CD4-positive, alpha-beta T cell treated with Interleukin-12 subunit alpha and Interleukin-12 subunit beta, for 1 hour (primary cell): ENCODE measurements at places on chromosomes 3 and 15.

- no peak for DNase-seq
Observed at GRCh38 chr15:85578941-85579701, 198.7 kb downstream of the AKAP13 start.

GRCh38 chr15:79849789-79850188, 47.0 kb downstream of the MTHFS start:
- DNase-seq = no peak

DNA sequence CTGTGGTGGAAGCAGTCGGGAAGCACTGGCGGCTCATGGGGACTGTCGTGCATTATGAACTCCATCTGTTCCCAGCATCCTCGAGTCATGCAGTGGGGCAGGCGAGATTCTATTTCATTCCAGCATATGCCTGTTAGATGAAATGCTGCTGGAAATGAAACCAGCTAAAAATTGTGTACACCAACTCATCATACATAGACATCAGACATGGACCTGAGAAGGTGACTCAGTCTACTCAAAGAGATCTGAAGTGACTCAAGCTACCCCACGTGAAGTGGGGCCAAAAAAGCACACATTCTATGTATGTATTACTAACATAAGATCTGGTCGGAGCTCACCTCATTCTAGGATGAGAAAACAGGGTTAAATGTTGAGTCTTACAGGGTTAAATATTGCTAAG, 47.5 kb upstream of the FAM98B start:
- DNase-seq = no peak

DNA sequence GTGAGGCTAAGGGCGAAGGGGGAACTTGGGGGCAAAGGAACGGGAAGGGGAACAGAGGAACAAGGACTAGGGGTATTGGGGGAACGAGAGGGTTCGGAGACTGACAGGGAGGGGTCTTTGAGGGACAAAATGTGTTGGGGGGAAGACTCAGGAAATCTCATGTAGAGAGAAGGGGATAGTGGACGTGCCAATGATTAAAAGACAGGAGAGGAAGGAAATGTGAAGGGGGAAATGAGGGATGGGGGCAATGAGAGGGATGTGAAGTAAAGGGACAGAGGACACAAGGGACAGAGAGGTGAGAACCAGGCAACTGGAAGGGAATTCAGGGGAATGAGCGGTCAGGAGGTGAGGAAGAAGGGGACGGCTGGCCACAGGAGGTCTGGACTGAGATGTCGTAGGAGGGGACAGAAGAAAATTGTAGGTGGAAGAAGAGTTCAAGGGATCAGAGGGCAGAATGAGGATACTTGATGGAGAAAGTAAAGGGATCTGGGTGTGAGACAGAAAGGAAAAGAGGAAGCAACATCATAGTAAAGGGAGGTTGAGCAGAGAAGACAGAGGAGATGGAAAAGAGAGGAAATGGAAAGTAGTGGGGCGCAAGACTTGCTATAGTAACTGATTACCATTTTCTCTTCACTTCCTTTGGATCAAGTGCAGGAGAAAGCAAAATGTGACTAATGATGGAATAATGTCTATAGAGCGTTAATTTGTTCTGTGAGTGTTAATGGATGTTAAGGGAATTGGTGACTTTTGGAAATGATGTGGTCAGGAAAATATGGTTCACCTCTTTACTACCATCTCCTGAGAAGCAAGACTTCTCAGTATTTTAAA, 749 bp downstream of the RAB8B start:
- no peak for DNase-seq

- DNase-seq = no peak
Observed at GRCh38 chr3:197432384-197433127, 123.2 kb downstream of the BDH1 start.

- DNase-seq = no peak
Observed at GRCh38 chr3:148911592-148911991, 46.5 kb downstream of the CPA3 start.

DNA sequence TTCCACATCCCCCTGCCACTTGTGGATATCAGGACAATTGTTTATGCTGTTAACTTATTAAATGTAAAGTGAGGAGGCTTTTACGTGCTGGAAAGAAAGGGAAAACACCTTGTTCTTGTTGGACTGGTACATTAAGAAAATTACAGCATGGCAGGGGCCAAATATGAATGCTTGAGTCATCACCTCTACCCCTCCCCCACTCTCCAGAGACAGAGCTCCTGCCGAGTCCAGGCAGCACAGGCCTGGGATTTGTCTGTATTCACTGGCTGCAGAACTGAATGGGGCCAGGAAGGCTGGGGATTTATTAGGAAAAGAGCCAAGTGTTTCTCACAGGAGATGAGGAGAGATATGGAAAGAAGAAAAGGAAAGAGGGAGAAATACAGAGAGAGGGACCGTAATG, 308.9 kb downstream of the EPHB1 start:
- no peak for DNase-seq

- DNase-seq = no peak
Observed at GRCh38 chr3:13932578-13933295, 52.9 kb upstream of the WNT7A start.

DNA sequence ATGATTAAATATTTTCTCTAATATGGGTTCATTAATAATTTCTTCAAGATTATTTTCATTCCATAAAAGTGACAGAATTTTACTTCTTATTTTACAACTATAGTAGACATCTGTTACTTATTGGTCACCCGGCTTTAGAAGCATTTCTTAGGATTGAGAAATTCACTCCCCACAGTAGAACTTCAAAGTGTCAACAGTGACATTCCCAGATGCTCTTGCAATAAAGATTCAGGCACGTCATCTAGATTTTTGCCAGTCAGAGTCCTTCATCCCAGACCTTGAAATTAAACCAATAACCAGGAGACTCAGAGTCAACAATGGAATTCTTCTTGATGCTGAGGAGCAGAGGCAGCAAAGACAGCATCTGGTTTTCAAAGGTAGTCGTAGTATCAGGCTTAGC, 190.8 kb downstream of the VGLL3 start:
- DNase-seq = no peak

- DNase-seq = no peak
Observed at GRCh38 chr3:157871838-157872460, 234.3 kb downstream of the SHOX2 start.

DNA sequence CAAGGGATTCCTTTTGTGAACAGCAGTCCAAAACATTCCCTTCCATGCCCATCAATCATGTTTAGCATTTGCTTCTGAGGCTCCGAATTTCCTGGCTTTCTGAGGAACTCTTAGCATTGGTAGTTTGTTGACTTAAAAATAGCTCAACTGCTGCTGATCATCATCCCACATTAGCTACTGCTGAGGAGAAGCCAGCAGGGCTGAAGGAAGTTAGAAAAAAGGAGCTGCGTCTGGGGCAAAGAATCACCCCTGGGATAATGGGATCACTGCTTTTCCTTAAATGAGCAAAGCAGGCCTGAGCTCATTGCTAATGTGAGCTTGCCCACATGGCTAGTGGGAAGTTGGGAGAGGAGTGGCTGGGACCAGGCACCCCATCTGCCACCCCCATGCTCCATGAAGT, 39.8 kb downstream of the CYP19A1 start:
- DNase-seq = no peak
